ENCODE measurements at places on chromosomes 13 and 19.

- no peak for DNase-seq
Measured at GRCh38 chr19:37983916-37984315, 76.9 kb downstream of the SIPA1L3 start.

DNA sequence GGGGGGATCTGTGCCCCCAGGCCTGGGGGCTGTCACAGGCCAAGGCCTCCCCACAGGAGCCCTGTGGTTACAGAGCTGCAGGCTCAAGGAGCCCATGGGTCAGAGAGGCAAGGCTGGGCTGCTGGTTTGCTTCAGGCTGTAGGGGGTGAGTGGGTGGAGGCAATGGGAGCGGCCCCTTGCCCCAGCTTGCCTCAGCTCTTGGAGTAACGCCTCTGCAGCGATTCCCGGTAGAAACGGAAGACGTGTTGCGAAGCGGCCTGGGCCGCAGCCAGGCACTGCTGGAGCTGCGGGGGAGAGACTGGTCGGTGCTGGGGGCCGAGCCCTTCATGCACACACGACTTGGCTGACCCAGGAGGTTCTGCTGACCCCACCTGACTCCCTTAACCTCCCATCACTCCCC, 10.1 kb downstream of the TMEM91 start:
- DNase-seq, result peak; percentile 3

GRCh38 chr13:49549289-49549688, 36.1 kb downstream of the RCBTB1 start:
- DNase-seq, result no peak

GRCh38 chr19:4063369-4064148, 3.1 kb downstream of the ZBTB7A start:
- no peak for DNase-seq

- DNase-seq, result no peak
Measured at GRCh38 chr13:77423296-77423695, 96.4 kb upstream of the MYCBP2 start.

Data from HEK293T (cell line).